Anterior cingulate cortex (tissue), 58 donors: ENCODE measurements at places on chromosomes 3 and 15.

DNA sequence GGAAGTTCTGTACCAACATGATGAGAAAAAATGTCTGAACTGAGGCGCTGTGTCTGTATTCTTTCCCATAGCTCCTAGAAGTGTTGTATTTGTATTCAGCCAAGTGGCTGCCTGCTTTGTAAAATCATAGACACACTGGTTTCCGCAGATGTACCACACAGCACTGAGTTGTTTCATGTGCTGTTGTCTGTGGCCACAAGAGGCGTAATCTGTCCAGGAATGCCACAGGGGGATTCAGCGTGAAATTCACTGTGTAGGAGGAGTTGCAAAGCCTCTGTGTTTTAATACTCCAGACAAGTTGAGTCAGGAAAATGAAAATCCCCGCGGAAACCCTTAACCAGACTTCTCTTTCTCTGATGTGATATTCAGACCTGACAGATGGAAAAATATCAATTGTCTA lies 462.2 kb downstream of the NSUN3 start:
- DNase-seq, result no peak

GRCh38 chr15:56286213-56286612 lies 42.5 kb upstream of the RFX7 start:
- DNase-seq, result no peak

DNA sequence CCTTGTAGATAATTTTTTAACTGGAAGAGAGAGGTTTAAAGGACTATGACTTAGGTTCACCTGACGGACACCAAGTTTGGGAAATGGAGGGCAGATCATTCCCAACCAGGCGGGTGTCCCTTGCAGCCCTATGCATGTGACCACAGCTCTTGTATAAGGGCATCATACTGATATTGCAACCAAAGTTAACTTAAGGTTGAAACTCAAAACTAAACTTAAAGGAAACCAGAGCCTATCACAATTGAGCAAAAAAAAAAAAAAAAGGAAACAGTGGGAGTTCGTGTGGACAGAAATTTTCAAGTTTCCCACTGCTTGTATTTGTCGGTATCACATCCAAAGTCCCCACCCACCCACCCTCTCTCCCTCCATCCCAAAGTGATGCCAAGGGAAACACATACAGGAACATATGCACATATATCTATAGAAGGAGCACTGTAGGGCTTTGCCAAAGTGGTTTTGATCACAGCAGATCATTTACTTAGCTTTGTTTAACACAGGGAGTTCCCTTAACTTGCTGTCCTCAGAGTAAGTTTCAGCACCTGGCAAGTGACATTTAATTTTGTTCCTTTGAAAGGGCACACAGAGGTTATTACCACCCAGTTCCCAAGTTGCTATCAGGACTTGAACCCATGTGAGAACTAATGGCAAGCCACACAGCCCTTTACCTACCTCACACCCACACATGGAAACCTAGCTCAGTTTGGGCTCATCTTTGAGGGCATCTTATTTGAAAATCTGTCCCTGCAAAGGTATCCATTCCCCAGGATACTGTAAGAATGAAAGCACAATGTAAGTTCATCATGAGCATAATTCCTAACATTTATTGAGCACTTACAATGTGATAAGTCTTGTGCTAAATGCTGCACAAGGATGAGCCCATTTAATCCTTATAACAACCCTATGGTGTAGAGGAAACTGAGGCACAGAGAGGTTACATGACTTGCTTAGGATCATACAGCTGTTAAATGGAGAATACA lies 204.5 kb upstream of the CMC1 start:
- DNase-seq, result no peak

DNA sequence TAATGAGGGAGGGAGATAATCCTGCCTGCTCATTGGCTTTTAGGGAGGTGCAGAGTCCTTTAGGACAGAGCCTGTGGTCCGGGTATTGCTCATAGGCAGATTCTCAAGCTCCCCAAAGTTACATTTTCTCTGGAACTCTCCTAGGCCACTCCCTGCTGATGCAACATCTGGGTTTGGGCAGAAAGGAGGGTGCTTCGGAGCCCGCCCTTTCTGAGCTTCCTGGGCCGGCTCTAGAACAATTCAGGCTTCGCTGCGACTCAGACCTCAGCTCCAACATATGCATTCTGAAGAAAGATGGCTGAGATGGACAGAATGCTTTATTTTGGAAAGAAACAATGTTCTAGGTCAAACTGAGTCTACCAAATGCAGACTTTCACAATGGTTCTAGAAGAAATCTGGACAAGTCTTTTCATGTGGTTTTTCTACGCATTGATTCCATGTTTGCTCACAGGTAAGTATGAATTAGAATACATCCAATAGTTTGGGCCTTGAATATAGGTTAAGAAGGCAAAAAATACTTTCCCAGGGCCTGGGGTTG lies at the start of gene IL20RB:
TSS of gene IL20RB (plus strand) at position 233 of the 538 bp plus-strand sequence. CDS start at position 364, 131 bp downstream.
- no peak for DNase-seq

- no peak for DNase-seq
These were observed 24.3 kb upstream of the GCNT3 start for GRCh38 chr15:59587085-59587826.

- no peak for DNase-seq
These were observed 412.9 kb downstream of the TIGIT start for GRCh38 chr3:114706591-114707232.

GRCh38 chr3:23650371-23651140 lies 155.2 kb upstream of the UBE2E1 start:
- no peak for DNase-seq

DNA sequence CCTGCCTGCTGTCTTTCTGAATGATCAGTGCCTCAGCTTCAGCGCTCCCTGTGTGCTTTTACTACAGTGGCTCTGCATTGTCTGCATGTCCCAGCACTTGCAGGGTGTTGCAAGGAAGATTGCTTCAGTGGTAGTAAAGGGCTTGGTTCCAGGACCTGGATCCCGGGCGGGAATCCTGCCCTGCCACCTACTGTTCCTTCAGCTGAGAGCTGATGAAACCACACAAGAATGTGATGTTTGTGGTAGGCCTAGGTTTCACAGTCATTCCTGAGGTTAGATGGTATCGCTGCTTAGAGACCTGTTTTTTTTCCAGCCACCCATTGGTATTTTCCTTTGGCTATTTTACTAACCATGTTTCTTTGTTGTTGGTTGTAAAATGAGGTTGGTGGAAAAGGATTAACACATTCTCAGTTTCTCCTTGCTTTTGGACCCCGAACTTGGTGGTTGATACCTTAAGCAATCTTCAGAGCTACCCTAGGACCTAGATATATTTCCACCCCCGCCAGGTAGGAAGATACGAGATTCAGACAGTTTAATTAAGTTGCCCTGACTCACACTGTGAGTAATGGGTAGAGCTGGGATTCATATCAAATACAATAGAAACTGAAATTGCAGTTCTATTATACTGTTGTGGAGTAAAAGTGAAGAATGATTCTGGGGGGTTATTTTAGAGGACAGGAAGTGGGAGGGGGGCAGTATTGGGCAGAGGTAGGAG lies 11.4 kb downstream of the GPR87 start:
- DNase-seq, result no peak

DNA sequence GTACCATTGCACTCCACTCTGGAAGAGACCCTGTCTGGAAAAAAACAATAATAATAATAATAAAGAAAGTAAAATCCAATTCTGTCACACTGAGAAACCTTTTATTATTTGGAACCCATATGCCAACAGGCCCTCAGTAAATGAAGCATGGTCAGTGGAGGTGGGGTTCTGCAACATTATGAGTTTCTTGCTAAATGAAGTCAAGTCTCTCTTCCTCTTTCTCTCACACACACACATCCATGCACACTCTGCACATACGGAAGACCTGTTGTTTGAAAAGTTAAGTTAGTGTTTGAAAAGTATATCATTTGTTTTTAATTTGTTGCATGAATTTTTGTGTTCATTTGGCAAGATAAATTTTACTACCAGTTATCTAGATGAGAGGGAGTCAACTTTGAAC lies 27.8 kb downstream of the GAP43 start:
- no peak for DNase-seq
